ENCODE measurements at places on chromosomes 5 and 9.

GRCh38 chr5:177064500-177065277, 22.0 kb upstream of the FGFR4 start:
- no peak for DNase-seq

DNA sequence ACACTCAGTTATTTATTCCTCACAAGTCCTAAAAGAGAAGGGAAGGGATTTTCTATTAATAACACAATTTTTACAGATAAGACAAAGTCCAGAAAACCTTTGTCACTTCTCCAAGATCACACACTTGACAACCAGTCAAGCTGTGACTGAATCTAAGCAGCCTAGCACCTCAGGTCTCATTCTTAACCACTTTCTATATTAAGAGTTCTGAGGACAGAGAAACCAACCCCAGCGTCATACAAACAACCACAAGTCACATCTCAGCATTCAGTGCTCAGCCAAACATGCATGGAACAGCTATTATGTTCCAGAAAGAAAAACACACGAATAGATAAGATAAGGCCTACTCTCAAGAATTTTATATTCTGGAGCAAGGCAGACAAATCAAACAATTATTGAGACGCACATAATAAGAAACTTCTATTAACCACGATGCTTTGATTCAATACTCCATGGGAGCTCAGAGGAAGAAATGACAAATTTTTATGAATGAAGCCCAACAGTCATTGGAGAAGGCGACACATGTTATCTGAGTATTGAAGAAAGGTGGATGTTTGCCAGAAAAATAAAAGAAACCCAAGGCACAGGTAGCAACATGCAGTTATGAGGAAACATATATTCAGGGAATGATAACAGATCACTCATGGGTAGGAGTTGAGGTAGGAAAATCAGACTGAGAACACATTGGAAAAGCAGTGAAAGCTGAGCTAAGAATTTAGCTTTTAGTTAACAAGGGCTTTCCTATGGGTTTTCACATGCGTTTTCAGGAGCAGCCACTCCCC, 113.1 kb downstream of the HTR4 start:
- no peak for DNase-seq

DNA sequence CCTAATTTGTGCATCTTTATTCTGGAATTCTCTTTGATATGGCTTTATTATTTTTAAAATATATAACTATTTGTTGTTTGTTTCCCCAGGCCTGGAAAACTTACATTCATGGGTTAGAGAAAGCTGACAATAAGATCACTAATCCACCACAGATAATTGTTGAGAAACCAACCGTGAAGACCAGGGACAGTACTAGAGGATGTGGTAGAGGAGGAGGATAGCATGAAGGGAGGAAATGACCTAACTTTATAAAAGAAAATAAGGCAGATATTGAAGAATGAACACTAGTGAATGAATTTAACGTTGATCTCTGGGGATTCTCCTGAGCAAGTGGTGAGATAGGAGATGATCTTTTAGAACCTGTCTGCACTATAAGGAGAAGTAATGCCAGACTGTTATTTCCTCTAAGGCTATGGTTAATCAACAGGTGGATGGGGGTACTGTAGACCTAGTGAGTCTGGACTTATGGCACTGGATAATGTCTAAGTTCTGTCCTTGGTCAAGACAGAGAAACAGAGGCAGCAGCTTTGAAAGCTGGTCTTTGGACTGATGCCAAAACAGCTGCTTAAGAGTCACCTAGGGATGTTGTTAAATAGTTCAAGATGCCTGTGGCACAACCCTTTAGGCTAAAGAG, 52.4 kb downstream of the NREP start:
- DNase-seq: no peak

DNA sequence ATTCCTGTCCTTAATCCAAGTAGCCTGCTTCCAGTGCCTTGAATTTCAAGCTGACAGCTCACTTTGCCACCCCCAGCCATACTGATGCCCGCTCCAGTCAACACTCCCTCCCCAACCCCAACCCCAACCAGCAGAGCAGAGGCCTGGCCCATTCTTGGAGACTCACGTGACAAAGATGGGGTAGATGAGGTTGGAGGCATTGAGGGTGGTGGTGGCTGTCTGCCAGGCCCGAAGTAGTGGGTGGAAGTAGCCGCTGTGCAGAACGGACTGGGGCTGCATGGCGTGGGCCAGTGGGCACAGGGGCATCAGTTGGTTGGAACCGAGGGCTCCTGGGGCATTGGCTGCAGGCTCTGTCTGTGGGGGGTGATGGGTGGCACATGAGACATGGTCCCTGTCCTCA, 7.8 kb downstream of the ALAD start:
- no peak for DNase-seq

GRCh38 chr5:144315994-144316634, 145.4 kb downstream of the KCTD16 start:
- DNase-seq: no peak

GRCh38 chr5:73783828-73784227, 157.8 kb downstream of the ARHGEF28 start:
- DNase-seq: no peak

DNA sequence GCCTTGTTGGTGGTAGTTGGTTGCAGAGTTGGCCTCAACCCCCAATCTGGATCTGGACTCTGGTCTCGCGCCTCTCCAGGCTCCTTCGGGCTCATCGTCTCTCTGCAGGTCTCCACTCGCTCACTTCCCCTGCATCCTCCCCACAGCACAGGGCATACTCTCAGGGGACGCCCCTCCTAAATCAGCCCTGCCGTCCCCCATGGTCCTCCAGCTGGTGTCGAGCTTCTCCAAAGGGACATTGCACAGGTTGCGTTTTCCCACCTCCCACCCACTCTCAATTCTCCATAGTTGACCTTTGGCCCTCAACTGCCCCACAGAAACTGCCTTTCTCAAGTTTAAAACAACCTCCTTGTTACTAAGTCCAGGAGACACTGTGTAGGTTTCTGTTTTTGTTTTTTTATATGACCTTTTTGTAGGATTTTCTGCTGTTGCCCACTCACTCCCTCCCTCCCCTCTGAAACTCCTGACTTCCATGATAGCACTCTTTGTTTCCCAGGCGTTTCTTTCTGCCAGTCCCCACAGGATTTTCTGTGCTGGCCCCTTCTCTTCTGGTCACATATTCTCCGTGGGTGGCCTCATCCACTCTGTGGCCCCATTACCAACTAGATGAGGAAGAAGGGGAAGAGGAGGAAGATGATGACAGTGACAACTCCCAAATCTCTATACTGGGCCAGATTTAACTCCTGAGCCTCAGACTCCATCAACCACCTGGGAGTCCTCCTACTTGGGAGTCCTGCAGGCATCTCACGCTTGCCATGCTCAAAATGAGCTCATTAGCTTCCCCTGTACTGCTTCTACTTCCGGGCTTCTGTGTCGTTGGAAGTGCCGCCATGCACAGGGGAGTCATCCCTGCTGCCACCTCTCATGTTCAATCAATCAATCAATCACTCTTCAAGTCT, 50.3 kb downstream of the ALG2 start:
- DNase-seq: no peak

GRCh38 chr5:90909101-90909503, 350.5 kb downstream of the ADGRV1 start:
- no peak for DNase-seq

DNA sequence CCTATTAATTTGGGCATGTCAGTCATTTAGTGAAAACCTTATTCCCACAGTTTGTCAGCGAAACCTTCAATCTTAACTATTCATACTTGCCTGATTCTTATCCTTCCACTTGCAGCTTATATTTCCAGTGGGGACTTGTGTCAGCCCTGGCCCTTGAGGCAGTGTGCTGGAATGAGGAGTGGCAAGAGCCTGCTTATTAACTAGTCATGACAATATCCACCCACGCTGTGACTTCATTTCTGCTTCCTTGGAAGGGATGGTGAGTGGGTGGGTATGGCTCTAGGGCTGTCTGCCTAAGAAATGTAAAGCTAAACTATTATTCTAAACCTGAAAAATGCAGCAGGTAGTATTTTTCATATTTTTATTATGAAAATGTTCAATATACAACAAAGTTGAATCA, 34.0 kb upstream of the LURAP1L start:
- DNase-seq: no peak

- DNase-seq: no peak
Measured at GRCh38 chr5:179345433-179346321, at the start of gene ADAMTS2. TSS of gene ADAMTS2 (minus strand) at chr5:179345461. CDS start at chr5:179345328, 133 bp downstream.

- DNase-seq: no peak
Measured at GRCh38 chr5:32004404-32004803, 169.7 kb downstream of the GOLPH3 start.

DNA sequence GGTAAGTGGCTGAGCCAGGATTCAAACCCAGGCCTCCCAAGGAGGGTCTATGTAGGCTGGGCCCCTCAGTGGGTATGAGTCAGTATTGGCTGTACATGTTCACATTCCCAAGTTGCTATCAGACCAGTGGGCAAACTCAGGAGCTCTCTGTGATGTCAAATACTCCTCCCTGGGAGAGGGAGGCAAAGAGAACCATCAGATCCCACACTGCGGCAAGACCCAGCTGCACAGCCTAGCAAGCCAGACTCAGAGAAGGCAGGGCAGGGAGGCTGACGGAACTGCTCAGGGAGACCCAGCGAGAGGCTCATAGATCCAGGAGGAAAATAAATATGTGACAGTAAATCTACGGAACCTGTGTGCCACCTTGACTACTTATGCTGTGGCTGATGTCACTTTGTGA, 42.6 kb upstream of the SAP30L start:
- no peak for DNase-seq

- DNase-seq: no peak
Measured at GRCh38 chr5:11153670-11154382, 392.8 kb upstream of the DAP start.

DNA sequence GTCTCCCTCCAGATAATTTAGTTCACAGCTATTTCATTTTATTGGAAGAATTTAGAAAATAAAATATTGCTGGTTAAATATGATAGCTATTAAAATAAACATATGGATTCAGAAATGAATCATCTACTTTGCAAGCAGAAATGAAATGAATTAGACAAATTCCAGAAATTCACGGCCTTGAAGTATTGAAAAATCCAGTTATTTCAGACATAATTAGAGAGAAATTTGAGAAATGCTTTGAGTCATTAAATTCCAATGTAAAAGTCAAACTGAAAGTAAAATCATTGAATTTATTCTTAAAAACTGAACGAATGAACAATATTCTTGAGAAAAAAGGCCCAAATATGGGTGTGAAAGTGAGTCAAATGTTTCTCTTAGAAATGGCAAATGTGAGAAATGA, 632.6 kb upstream of the EDIL3 start:
- no peak for DNase-seq

GRCh38 chr5:151772846-151773561, 1.2 kb downstream of the G3BP1 start:
- DNase-seq: no peak

DNA sequence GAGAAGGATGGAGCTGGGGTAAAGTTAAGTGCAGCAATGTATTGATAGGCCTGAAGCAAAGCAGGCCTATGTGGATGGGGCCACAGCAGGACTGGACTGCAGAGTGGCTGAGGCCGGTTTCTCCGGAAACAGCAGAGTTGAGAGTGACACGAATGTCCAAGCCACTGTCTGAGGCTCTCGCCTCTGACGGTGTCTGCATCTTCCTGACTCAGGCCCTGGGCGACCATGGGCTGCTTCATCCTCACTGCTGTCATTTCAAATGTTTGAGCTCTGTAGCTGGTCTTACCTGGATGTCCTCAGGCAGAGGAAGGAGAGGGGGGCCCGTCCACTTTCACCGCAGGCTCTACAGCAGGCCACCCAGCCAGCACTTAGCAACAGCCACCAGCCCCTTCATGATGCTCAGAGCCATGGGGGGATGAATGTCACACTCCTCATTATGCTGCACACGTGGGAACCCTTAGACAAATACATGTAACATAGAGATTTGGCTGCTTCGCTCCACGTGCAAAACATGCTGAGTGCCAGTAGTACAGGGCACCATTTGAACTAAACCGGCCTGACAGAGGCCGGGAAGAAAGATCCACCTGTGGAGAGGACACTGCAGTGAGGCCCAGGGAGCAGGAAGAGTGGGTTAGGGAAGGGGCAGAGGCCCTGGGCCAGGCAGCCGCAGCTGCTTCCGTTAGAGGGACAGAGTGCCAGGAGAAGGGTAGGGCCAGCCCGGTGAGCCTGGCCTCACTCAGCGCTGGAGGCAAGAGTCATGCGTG, 31.7 kb upstream of the NXNL2 start:
- DNase-seq: no peak
